ENCODE measurements at places on chromosomes 2 and 18. TPM values are rescaled to one million over a fixed set of nuclear protein-coding genes. Genes with fewer than 3 reads are reported as not detected.
A peak's percentile ranks its signal among the peaks of the same experiment; 100 is the strongest.

ADGRF3 gene
- total RNA-seq = 0.18 TPM

THSD7B gene
- total RNA-seq = 0.04 TPM

SLC66A3 gene
- total RNA-seq = 14.3 TPM

- no peaks in the 10 kb centered on the region for H3K27me3 ChIP-seq
- DNase-seq = peak; percentile 34
- no peak overlapping the region for H3K4me3 ChIP-seq
Observed at GRCh38 chr18:62883937-62884735, 168.8 kb downstream of the PHLPP1 start.

GRCh38 chr2:70946832-70947442 lies 11.2 kb downstream of the ATP6V1B1 start:
- no peaks in the 10 kb centered on the region for H3K36me3 ChIP-seq
- H3K4me3 ChIP-seq = no peak overlapping the region
- no peaks in the 10 kb centered on the region for H3K27me3 ChIP-seq
- H3K27ac ChIP-seq = no peak overlapping the region

DNA sequence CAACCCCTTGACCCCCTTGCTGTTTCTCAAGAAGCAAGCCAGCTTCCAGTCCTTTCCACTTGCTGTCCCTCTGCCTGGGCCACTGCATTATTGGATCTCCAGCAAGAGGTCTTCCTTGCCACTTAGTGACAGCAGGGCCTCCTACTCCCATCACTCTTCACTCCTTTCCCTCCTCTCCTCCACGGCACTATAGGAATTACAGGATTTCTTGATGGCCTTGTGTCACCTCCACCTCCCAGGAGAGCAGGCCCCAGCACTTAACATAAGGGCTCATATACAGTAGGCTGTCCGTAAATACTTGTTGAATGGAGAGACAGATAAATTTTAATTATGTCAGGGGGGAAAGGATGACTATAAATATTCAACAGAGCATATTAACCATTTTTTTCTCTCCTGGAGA lies 129.4 kb downstream of the SP3 start:
- peaks cover 3% of the 10 kb centered on the region for H3K27me3 ChIP-seq
- DNase-seq = no peak
- no peak overlapping the region for H3K4me3 ChIP-seq
- no peaks in the 10 kb centered on the region for H3K36me3 ChIP-seq
- H3K4me1 ChIP-seq = no peaks in the 10 kb centered on the region
- H3K27ac ChIP-seq = no peak overlapping the region

GRCh38 chr2:43107679-43108078 lies 118.7 kb downstream of the ZFP36L2 start:
- no peak for DNase-seq
- H3K36me3 ChIP-seq = no peaks in the 10 kb centered on the region
- no peak overlapping the region for H3K4me3 ChIP-seq
- H3K4me1 ChIP-seq = peaks cover 4% of the 10 kb centered on the region

- H3K27me3 ChIP-seq = no peaks in the 10 kb centered on the region
- H3K4me1 ChIP-seq = no peaks in the 10 kb centered on the region
- no peak overlapping the region for H3K4me3 ChIP-seq
- no peaks in the 10 kb centered on the region for H3K36me3 ChIP-seq
Observed at GRCh38 chr18:75041586-75041985, 167.4 kb downstream of the PTGR3 start.

DNA sequence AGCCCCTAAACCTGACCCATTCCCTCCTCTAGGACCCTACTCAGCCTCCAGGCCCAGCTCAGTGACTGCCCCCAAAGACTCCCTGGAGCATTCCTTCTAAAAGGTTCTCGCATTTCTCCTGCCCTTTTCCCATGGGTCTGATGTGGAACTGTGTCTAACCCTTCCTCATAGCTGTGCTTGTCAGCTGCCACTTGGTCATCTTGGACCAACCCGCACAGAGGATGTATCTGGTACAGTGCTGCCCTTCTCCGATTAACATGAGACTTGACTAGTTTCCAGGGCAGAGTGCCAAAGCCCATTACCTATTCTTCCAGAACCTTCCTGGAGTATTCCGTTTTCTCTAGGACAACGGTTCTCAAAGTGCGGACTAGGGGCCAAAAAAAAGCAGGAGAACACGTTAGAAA lies 518 bp upstream of the NFU1 start:
- H3K27me3 ChIP-seq = no peaks in the 10 kb centered on the region
- peaks cover 9% of the 10 kb centered on the region for H3K4me1 ChIP-seq
- peak overlapping the region; percentile 87 for H3K27ac ChIP-seq
- no peak for DNase-seq

- H3K36me3 ChIP-seq = no peaks in the 10 kb centered on the region
- DNase-seq = no peak
- no peaks in the 10 kb centered on the region for H3K4me1 ChIP-seq
- H3K27me3 ChIP-seq = no peaks in the 10 kb centered on the region
- H3K4me3 ChIP-seq = no peak overlapping the region
- no peak overlapping the region for H3K27ac ChIP-seq
Observed at GRCh38 chr2:6202756-6203155, 510.6 kb downstream of the SOX11 start.

- H3K4me1 ChIP-seq = no peaks in the 10 kb centered on the region
- H3K36me3 ChIP-seq = no peaks in the 10 kb centered on the region
- no peak for DNase-seq
- no peaks in the 10 kb centered on the region for H3K27me3 ChIP-seq
- no peak overlapping the region for H3K4me3 ChIP-seq
Observed at GRCh38 chr2:165870346-165870745, 76.3 kb upstream of the GALNT3 start.

DNA sequence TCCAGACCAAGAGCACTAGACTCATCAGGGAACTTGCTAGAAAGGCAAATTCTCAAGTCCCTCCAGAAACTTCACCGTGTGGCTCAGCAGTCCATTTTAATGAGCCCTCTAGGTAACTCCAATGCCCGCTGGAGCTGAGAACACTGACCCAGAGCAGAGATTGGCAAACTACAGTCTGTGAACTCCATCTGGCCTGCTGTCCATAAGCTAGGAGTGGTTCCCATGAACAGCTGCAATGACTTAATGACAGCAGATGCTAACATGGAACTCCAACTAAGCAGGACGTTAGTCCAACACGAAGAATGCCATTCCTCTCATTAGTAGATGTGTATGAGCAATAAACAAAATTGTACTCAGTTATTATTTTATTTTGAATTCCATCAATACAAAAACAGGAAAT lies 371.9 kb downstream of the STK39 start:
- no peaks in the 10 kb centered on the region for H3K4me1 ChIP-seq
- H3K4me3 ChIP-seq = no peak overlapping the region

DNA sequence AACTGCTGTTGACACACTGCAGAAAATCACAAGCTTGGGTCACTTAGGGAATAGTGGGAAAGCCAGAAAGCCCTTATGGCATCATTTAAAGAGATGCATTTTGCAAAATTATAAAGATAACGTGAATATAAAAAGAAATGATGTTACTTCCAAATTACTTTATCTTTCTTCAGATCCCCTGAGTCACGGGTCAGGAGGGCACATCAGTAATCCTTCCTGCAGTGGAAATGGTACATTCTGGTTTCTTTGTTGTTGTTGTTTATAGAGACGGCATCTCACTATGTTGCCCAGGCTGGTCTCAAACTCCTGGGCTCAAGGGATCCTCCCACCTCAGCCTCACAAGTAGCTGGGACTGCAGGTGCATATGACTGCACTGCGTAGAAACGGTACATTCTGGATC lies 9.8 kb upstream of the EPG5 start:
- no peak overlapping the region for H3K4me3 ChIP-seq
- DNase-seq = no peak
- no peaks in the 10 kb centered on the region for H3K36me3 ChIP-seq
- no peaks in the 10 kb centered on the region for H3K4me1 ChIP-seq
- no peaks in the 10 kb centered on the region for H3K27me3 ChIP-seq

GRCh38 chr2:223759569-223760430 lies 77.6 kb downstream of the AP1S3 start:
- peak; percentile 42 for DNase-seq
- H3K36me3 ChIP-seq = no peaks in the 10 kb centered on the region
- H3K4me1 ChIP-seq = peaks cover 31% of the 10 kb centered on the region
- peak overlapping the region; percentile 66 for H3K27ac ChIP-seq

DNA sequence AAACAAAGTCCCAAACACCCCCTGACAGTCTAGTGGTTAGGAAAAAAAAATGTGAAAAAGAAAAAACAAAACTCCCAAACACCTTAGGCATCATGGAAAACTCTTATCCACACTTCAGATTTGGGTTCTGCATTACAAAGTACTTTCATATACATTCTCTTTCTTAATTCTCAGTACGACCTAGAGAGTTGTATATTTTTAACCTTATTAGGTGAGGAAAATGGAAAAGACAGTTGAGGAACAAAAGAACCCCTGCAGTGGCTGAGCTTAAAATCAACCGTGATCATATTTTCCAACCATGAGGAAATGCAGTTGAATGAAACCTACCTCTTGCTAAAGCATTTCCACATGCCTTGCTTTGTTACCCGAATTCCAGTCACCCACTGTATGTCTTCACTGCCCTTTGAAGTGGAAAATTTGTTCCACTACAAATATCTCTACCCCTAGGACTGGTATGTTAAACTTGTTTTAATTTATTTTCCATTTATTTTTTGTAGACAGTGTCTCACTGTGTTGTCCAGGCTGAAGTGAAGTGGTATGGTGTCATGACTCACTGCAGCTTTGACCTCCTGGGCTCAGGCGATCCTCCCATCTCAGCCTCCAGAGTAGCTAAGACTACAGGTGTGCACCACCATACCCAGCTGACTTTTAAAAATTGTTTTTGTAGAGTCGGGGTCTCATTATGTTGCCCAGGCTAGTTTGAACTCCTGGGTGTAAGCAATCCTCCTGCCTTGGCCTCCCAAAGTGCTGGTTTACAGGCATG lies 56.9 kb upstream of the LPIN2 start:
- H3K27ac ChIP-seq = no peak overlapping the region
- no peaks in the 10 kb centered on the region for H3K4me1 ChIP-seq
- no peaks in the 10 kb centered on the region for H3K36me3 ChIP-seq
- DNase-seq = no peak

DNA sequence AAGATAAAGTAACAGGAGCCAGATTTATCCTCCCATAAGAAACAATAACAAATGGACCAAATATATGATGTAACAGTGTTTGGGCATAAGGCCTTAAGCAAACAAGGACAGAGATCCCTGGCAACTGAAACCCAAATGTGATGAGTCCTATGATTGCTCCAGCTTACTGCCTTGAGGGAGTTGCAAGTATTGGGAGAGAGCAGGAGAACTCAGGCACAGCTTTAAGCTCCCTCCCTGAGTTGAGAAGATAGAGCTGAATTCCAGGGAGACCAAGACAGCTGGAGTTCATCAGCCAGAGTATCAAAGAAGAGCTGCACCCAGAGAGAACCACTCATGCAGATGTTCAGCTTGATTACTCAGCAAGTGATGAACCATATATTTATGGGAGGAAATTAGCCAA lies 814.5 kb upstream of the RAB6C start:
- no peaks in the 10 kb centered on the region for H3K4me1 ChIP-seq
- H3K27me3 ChIP-seq = no peaks in the 10 kb centered on the region
- no peak for DNase-seq
- no peak overlapping the region for H3K4me3 ChIP-seq
- H3K27ac ChIP-seq = no peak overlapping the region

DNA sequence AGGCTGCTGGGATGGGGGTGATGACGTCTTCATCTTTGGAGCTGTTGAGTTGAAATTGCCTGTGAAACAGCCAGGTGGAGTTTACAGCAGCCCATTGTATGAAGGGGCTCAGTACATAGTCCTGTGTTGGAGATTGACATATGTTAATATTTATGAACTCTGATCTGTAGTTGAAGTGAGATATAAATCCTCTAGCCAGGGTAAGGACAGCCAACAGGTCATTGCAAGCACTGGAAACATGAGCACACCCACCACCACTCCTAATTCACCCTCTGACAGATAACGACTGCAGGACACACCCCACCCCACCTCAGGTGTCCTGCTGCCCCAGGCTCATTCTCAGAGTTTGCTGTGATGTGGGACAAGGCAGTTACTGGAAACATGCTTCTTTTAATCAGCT lies 112.4 kb upstream of the TRIB2 start:
- H3K27me3 ChIP-seq = peaks cover 2% of the 10 kb centered on the region
- DNase-seq = no peak
- H3K27ac ChIP-seq = no peak overlapping the region

DNA sequence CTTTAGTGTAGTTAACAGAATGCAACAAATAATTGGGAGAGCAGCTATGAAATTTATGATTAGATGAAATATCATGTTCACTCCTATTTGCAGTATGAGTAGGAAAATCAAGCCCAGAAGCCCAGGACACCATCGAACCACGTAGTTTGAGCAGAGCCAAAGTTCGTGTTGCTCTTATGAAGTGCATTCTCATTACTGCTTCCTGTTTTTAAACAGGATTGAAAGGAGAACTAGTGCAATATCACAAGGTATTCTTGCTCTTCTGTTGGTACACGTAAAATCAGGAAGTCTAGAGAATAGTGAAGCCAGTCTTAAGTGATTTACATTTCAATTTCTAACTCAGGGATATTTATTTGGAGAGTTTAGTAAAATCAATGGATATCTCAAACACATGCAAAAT lies 21.1 kb downstream of the ARHGAP15 start:
- H3K4me1 ChIP-seq = no peaks in the 10 kb centered on the region
- no peak overlapping the region for H3K27ac ChIP-seq
- H3K27me3 ChIP-seq = no peaks in the 10 kb centered on the region
- no peak overlapping the region for H3K4me3 ChIP-seq

GRCh38 chr2:85246348-85246747 lies 81.4 kb downstream of the TGOLN2 start:
- peaks cover 30% of the 10 kb centered on the region for H3K4me1 ChIP-seq
- no peak overlapping the region for H3K27ac ChIP-seq
- DNase-seq = no peak

DNA sequence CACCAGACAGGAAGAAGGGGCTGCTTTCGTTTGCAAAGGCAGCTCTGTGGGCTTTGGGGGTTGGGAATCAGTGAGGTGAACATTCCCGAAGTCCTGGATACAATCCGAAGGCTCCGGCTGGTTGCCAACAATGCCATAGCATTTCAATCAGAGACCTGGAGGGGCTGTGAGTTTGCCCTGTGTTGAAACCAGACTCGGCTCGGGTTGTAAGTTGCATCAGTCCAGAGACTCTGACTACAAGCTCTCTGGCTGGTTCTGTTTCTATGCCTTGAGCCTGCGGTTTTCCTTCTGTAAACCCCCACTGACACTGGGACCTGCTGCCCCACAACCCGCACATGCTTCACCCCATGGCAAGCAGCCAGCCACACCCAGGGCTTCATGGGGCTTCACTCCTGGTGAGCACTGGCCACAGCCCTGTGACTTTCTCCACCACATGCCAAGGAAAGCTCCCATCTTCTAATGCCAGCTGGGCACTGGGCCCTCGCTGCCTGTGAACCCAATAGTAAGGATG lies 85.7 kb upstream of the ODC1 start:
- no peaks in the 10 kb centered on the region for H3K4me1 ChIP-seq
- H3K27me3 ChIP-seq = no peaks in the 10 kb centered on the region
- H3K4me3 ChIP-seq = no peak overlapping the region
- H3K27ac ChIP-seq = no peak overlapping the region

DNA sequence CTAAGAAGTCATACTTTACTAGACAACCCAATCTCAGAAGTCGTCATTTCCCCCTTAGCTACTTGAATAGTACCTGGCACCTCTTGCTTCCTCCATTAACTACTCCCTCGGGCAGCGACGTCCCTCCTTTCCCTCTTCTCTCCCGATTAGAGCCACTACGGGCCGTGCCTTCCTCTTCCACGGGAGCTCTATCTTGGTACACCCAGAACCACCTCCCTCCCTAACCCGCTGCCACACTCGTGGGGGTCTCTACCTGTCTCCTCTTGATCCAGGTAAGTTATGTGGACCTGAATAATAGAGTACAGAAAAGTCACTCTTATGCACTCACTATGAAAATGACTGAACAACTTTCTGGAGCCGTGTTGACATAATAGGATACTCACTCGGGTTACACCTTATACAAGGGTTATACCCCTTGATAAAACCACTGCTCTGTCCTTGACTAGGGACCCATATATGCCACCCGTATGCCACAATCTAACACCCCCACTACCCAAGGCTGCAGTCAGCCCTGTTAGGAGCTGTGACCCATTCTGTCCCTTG lies 595 bp upstream of the HDHD2 start:
- H3K36me3 ChIP-seq = peaks cover 3% of the 10 kb centered on the region
- no peak for DNase-seq
- peaks cover 15% of the 10 kb centered on the region for H3K4me1 ChIP-seq
- peak overlapping the region; percentile 63 for H3K27ac ChIP-seq
- no peaks in the 10 kb centered on the region for H3K27me3 ChIP-seq

Data from endothelial cell of umbilical vein (primary cell).